SHP77 treated with DMSO at 0.1 percent for 48 hours (cell line): ENCODE measurements at places on chromosomes 3 and 15.

DNA sequence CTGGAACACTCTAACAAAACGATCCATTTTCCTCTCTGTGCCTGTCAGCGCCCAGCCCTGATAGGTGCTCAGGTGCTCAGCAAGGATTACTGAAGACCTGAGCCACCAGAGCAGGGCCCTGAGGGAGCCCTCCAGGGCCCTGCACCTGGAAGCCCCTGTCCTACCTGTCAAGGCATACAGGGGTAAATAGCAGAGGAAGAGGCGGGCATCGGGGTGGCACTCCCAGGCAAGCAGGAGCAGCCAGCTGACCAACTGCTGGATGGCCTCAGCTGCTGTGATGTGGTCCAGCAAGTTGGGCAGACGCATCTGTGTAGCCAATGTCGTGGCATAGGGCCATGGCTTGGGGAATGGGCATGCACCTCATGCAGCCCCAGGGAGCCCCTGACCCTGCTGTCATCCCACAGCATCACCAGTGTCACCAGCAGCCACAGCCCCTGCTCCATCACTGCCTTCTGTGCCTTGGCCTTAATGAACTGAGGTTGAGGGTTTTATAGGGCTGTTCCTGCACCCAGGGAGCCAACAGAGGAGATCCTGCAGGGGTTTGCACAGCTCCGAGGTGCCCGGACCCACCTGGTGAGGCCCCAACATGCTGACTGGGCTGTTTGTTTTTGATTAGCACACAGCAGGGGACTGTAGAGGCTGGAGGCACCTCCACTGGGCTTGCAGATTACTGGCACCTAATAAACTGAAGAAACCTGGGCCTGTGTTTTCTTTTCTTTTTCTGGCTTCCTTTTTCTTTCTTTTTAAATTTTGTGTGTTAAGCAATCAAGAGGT lies 7.9 kb upstream of the WDR6 start:
- DNase-seq = no peak

DNA sequence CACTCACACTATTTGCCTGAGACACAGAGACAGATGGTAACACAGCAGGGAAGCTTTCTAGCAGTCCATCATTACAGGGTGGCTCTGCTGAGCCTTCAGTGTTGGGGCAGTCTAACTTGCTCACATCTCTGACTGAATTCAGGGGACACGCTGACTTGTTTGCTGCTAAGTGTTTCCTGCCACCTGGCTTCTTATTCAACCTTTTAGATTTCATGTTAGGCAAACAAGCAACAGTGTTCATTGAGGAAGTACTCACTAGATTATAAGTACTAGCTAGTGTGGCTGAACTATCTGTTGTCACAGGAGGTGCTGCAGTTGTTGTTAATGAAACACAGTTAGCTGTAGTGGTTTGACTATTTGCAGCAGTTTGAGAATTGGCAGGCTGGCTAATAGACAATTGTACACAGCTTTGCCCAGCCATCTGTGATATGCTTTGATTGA lies 37.3 kb downstream of the USF3 start:
- DNase-seq = no peak

DNA sequence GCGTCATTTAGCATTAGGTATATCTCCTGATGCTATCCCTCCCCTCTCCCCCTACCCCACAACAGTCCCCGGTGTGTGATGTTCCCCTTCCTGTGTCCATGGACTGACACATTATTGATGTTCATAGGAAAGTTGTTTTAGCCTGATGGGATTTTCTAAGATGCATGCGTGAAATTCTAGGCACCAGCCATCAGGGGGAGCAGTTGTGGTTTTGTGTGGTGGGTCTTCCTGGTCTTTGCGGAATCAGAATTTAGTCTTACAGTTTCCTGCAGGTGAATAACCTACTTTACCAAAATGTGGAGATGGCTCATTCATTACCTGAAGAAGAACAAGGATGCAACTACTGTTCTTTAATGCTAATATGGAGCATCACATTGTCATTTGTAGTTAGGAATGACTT lies 455.0 kb upstream of the THBS1 start:
- DNase-seq = peak; percentile 29

- DNase-seq = no peak
These were observed 81.3 kb downstream of the VGLL4 start for GRCh38 chr3:11562277-11562881.

DNA sequence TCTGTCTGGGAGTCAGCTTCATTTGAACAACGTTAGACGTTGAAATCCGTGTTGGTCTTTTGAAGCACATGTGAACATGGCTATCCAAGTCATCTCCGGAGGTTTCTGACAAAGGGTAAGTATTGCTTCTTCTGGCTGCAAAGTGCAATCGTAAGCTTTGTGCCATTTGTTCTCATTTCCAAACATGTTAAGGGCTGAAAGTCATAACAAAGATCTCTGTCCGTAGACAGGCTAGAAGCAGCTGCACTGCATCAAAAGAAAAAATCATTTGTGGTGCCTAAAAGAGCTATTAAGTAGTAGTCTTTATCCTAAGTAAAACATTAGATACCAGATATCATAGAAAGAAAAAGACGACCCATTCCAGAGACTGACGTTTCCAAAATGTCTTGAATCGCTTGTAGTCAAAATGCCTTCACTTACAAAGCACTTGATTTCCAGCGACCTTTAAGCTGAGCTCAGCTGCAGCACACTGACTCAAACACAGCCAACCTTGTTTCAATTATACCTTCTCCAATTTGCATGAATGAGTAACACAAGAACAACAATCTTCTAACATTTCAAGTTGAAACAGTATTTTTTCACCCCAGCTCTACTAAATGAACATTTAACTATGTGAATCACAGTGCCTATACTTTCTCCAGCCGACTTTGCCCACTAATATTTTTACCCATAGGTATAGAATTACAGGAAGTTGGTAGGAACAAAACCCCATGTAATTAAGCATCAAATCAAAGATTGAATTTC lies 76.6 kb downstream of the NEDD4 start:
- no peak for DNase-seq

DNA sequence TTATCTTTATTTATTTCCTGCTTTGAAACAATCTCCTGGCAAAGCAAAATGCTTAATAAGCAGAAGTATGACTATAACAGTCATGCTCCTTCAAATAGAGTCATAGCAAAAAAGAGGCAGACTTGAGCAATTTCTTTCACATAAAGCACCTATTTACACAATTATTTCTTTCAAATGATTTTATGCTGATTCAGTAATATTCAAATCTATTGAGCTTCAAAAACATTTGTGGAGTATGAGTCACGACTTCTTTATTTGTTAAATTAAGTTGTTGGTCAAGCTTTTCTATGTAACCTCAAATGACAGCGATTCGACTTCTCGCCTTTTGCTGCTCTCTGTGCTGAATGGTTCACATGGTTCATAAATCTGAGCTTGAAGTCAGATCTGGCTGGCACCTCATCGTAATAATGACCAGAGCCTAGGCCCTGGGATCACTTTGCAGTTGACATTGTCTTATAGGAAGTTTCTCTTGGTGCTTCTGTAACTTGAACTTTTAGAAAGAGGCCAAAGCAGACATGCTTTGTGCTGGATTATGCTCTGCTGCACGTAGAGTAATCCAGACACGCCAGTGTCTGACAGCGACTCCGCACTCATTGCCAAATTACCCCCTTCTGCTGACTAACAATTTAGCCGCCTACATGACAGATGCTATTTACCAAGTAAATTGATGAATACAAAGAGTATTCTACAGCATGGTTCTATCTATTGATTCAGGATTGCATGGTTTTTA lies 139.0 kb downstream of the MCTP2 start:
- no peak for DNase-seq

- peak; percentile 8 for DNase-seq
These were observed 24.6 kb upstream of the CORO2B start for GRCh38 chr15:68553994-68554720.

GRCh38 chr3:36538136-36538749 lies 157.9 kb downstream of the STAC start:
- DNase-seq = no peak

GRCh38 chr3:127750226-127751031 lies 71.9 kb downstream of the MGLL start:
- DNase-seq = no peak

DNA sequence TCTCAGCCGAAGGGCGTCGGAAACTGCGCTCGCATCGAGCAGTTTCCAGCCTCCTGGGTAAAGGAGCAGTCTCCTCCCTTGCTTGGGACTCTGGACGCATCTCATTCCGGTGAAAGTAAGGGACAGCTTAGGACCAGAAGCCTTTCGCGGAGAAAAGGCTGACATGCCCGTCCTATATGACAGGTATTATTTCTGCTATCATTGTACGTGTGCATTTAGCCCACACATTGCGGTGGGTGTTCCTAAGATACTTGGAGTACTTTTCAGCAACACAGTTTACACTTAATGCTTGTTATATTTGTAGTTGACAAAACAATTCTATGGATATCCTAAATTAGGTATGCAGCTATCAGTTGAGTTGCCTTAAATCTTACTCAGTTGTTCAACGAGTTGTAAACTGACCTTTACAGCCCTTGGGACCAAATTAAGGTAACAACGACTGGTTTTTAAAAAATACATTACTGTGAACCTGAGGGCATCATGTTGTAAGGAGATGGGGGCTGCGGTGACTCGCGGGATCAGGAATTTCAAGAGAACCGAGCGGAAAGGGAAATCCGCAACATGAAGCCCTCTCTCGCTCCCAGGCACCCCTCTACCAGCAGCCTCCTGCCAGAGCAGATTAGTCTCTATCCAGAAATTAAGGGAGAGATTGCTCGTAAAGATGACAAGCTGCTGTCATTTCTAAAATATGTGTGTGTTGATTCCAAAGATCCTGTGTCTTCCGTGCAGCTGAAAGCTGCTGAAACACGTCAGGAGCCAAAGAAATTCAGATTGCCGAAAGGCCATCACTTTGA lies 632 bp upstream of the COPS2 start:
- DNase-seq = no peak

DNA sequence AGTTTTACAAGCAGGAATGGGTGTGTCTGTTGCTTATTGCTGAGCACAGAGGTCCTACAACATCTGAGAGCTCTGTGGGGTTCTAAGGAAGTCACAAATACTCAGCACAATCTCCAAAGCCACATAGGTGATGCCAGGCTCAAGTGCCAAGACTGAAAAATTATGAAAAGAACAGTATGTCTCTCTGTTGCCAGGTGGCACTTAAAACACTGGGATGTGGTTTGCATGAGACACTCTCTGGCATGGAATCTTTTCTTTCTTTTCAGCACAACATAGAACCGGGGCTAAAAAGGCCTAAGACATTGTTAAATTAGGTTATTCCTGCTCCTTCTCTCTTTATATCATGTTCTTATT lies 127.3 kb upstream of the PRICKLE2 start:
- DNase-seq = no peak

DNA sequence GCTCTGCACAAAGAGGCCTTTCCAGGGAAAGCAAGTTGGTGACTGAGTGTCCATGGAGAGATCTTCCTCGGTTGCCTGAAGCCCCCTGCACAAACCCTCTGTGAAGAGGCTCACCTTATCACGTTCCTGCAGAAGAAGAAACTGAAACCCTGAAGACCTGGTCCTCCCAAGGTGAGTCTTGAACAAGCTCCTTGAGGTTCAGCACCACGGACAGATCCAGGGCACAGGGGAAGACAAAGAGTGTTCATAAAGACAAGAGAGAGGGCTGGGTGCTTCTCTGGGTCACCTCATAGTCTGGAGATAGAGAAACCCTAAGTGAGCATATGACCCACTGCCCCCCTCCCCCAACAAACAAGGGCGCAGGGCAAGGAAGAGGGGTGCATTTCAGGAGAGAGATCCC lies 21.7 kb upstream of the TBC1D21 start:
- DNase-seq = no peak

GRCh38 chr3:100665230-100665629 lies 44.1 kb upstream of the TFG start:
- DNase-seq = no peak

GRCh38 chr15:42083916-42084315 lies 10.4 kb downstream of the PLA2G4D start:
- DNase-seq = no peak

- DNase-seq = no peak
These were observed 14.3 kb upstream of the CLASP2 start for GRCh38 chr3:33732394-33732793.

- DNase-seq = no peak
These were observed 39.6 kb downstream of the GPR156 start for GRCh38 chr3:120245386-120245785.

GRCh38 chr3:157918402-157918801 lies 187.8 kb downstream of the SHOX2 start:
- no peak for DNase-seq

DNA sequence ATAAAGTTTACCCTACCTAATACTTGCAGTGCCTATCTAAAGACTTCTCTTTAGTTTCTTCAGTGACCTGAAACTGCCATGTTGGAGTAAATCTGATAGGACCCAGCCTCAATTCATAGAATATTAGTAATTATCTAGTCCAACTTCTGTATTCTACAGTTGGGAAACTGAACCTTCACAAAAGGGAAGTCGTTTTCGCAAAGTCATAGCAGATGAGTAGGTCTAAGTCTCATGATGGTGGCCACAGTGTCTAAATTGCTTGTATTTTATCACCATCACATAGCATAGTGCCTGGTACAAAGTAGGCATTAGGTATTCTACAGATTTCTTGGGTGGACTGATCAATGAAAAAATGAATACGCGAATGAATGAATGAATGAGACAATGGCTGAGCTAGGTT lies 8.4 kb downstream of the GMNC start:
- DNase-seq = no peak

DNA sequence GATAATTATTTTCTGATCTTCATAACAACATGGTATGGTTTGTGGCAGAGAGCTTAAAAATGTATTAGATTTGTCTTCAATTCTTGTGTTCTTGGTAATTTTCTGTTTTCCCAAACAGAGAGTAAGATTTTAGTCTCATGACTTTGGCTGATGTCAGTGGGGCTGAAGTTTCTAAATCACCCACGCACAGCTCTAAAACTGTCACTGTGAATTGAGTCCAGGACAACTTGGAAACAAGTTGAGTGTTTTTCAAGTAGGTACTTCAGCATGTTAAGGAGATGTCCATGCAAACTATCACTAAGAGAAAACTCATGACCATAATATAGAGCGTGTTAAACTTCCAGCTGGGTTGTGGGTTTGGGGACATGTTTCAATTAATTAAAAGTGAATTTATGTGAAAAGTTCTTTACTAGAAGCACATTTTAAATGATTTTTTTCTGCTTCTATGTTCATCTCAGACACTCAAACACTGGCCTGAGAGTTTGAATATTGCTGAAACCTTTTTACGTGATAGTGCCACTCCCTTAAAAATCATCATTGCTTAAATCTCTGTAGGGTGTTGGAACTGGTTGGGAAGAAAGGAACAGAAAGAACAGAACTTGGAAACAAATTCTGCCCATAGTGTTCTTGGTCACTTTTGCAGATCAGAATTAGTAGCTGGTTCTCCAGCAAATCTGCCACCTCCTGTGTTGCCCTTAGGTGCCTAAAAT lies 89.8 kb downstream of the KLHL25 start:
- no peak for DNase-seq
